ENCODE measurements at places on chromosomes 6 and 20. TPM values are rescaled to one million over a fixed set of nuclear protein-coding genes. Genes with fewer than 3 reads are reported as not detected.

DNA sequence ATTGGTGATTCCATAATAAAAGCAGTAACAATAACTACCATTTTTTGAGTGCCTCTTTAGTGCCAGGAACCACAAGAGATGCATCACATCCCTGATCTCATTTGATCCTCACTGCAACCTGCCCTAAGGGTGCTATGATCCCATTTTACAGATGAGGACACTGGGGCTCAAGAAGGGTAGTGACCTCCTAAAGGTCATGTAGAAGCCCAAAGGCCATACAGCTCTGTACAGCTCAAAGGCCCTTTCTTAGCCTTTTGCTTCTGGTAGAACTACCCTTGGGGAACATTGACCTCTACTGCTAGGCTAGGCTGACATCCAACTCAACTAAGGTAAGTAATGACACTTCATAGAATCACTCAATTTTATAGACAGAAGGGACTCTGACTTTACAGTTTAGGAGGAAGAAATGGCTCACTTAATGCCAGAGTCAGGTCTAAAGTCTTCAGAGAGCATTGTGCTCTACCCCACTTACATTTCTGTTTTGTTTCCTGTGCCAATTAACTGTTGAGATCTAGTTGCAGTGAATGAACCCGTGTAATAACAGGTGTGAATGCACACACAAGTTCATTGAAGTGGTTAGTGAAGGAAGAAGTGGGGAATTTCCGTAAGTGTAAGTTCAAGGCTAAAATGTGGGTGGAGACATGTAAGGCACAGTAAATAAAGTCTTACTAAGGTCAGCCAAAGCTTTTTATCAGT, 10.7 kb downstream of the SLC9A8 start:
- H3K4me1 ChIP-seq: peaks cover 45% of the 10 kb centered on the region
- H3K36me3 ChIP-seq: peaks cover 45% of the 10 kb centered on the region
- no peak for DNase-seq
- no peaks in the 10 kb centered on the region for H3K27me3 ChIP-seq

- H3K4me1 ChIP-seq: no peaks in the 10 kb centered on the region
- H3K4me3 ChIP-seq: no peak overlapping the region
- H3K27ac ChIP-seq: no peak overlapping the region
- no peaks in the 10 kb centered on the region for H3K36me3 ChIP-seq
Observed at GRCh38 chr6:117191009-117191408, 74.3 kb upstream of the VGLL2 start.

DNA sequence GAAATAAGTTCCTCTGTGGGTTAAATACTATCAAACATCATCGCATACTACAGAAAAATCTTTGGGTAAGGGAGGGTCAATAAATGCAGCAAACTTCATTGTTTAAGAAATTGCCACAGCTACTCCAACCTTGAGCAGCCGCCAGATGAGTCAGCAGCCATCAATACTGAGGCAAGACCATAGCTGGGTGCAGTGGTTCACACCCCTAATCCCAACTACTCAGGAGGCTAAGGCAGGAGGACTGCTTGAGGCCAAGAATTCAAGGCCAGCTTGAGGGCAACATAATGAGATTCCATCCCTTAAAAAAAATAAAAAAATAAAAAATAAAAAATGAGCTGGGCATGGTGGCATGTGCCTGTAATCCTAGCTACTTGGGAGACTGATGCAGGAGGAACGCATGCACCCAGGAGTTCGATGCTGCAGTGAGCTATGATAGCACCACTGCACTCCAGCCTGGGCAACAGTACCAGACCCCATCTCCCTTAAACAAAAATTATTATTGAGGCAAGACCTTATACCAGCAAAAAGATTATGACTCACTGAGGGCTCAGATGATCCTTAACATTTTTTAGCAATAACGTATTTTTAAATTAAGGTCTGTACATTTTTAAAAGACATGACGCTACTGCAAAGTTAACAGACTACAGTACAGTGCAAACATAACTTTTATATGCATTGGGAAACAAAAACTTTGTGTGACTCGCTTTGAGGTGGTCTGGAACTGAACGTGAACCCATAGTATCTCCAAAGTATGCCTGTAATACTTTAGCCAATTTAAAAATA, 8.8 kb downstream of the SRPK1 start:
- no peaks in the 10 kb centered on the region for H3K27me3 ChIP-seq
- no peak overlapping the region for H3K27ac ChIP-seq
- H3K4me3 ChIP-seq: no peak overlapping the region
- no peak for DNase-seq
- H3K36me3 ChIP-seq: peaks cover 67% of the 10 kb centered on the region

- H3K4me1 ChIP-seq: peaks cover 42% of the 10 kb centered on the region
- no peak overlapping the region for H3K27ac ChIP-seq
- H3K36me3 ChIP-seq: peaks cover 2% of the 10 kb centered on the region
- no peaks in the 10 kb centered on the region for H3K27me3 ChIP-seq
Observed at GRCh38 chr6:1774226-1774915, 164.7 kb downstream of the FOXC1 start.

GRCh38 chr6:41700463-41701347, 34.7 kb downstream of the TFEB start:
- H3K36me3 ChIP-seq: no peaks in the 10 kb centered on the region
- no peak overlapping the region for H3K27ac ChIP-seq
- H3K27me3 ChIP-seq: no peaks in the 10 kb centered on the region
- DNase-seq: no peak
- H3K4me3 ChIP-seq: no peak overlapping the region
- H3K4me1 ChIP-seq: peaks cover under 1% of the 10 kb centered on the region

- H3K27me3 ChIP-seq: peaks cover 9% of the 10 kb centered on the region
- H3K4me3 ChIP-seq: no peak overlapping the region
- no peak overlapping the region for H3K27ac ChIP-seq
- peaks cover 41% of the 10 kb centered on the region for H3K4me1 ChIP-seq
- H3K36me3 ChIP-seq: peaks cover 3% of the 10 kb centered on the region
Observed at GRCh38 chr20:8156235-8157079, 24.4 kb downstream of the PLCB1 start.

RBPJL gene
- total RNA-seq: not detected

CLVS2 gene
- not detected for total RNA-seq

OXT gene
- total RNA-seq: not detected

All from activated naive CD4-positive, alpha-beta T cell treated with anti-CD3 and anti-CD28 coated beads for 36 hours (primary cell).